ENCODE measurements at places on chromosomes 6 and 20.
A peak's percentile ranks its signal among the peaks of the same experiment; 100 is the strongest.

DNA sequence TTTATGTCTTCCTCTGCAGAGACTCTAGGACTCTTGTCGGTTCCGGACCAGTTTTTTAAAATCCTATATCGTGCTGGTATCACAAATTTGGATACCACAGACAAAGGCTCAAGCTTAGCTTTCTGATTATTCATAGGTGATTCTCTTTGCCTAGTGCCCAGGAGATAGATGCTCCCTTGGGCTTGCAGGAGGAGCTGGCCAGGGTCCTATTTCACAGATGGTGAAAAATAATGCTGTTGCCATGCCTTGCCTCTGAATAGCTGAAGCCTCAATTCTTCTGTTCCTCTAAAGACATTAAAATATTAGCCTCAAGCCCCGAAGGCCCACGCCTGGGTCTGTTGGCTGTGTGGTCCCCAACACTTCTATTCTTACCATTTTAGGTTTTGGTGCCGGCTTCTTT lies 123.9 kb upstream of the BACH2 start:
- DNase-seq = no peak

GRCh38 chr20:47610945-47611250 lies 109.2 kb downstream of the NCOA3 start:
- DNase-seq = no peak

- DNase-seq = no peak
Observed at GRCh38 chr6:166957087-166957804, 896 bp upstream of the RNASET2 start.

- DNase-seq = no peak
Observed at GRCh38 chr6:89021629-89022028, 58.2 kb upstream of the RNGTT start.

DNA sequence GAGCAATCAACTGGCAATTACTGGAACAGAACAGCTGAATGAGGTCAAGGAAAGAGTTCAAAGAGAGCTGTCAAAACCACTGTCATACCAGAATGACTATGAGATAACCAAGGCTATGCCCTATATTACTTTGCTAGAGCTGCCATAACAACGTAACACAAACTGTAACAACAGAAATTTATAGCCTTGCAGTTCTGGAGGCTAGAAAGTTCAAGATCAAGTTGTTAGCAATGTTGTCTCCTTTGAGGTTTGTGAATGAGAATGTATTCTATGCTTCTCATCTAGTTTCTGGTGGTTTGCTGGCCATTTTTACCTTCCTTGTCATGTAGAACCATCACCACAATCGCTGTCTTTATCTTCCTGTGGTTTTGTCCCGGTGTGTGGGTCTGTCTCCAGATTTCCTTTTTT lies 1323.0 kb upstream of the GJE1 start:
- no peak for DNase-seq

DNA sequence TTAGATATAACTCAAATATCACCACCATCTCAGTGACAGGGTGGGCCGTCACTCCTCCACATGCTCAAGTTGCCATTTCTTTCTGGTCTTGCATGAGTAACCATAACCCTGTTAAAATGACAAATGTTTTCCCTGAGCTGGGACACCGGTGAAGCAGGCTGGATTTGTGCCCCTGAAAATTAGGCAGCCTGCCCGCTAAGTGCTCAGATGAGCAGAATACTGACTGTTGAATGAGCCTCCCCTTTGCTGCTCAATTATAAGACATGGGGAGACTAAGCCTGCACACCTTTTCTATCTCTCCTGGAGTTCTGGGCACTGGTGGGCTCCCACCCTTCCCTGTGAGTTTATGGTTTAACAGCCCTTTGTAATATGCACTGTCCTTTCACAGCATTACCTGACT lies 161.8 kb downstream of the SLC24A3 start:
- DNase-seq = no peak

DNA sequence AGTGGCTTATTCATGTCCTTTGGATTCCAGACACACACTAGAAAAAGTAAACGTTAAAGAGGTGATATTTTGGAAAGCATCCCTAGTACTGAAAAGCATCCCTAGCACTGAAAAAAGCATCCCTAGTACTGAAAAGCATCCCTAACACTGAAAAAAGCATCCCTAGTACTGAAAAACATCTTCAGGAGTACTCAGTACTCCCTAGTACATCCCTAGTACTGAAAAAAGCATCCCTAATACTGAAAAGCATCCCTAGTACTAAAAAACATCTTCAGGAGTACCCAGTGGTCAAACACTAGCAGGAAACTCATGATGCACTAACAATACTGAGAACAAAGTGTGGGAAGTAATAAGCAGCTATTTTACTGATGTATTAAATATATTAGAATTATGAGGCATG lies 45.6 kb upstream of the SAMHD1 start:
- DNase-seq = no peak

GRCh38 chr6:169038691-169039090 lies 215.0 kb downstream of the THBS2 start:
- DNase-seq = no peak

DNA sequence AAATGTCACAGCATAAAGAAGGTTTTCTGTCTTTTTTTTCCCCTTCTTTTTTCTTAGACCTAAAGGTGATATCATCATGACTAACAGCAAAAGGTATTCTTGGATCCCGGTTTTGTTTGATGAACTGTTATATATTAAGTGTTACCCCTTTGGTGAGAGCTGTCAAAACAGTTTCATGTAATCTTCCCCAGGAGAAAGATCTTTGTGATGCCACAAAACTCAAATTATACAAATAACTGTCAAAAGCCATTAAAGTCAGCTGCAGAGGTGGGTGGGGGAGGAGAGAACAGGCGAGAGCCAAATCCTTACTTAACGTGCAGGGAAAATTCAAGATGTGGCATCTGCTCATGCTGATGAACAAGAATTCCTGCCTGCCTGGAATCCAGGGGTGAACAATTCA lies 258.2 kb downstream of the BMP7 start:
- peak; percentile 66 for DNase-seq

GRCh38 chr6:79719248-79719960 lies 88.3 kb downstream of the SH3BGRL2 start:
- DNase-seq = no peak

GRCh38 chr6:129786548-129786947 lies 74.6 kb downstream of the TMEM244 start:
- no peak for DNase-seq

DNA sequence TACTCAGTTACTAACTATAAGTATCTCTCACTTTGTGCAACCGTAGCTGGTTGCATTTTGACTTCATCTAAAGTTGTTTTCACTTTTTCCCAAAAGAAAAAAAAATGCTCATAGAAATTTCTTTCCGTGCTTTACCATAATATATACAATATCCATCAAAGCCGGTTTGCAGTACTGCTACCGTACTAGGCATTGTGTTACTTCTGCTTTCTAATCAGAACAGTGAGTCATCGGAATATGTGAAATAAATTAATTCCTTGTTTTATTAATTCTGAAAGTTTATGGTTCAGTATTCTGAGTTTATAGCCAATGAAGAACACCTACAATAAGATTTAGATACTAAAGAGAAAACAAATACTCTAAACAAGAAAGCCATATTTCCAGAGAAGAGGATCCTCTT lies 72.5 kb downstream of the TNFRSF21 start:
- no peak for DNase-seq

DNA sequence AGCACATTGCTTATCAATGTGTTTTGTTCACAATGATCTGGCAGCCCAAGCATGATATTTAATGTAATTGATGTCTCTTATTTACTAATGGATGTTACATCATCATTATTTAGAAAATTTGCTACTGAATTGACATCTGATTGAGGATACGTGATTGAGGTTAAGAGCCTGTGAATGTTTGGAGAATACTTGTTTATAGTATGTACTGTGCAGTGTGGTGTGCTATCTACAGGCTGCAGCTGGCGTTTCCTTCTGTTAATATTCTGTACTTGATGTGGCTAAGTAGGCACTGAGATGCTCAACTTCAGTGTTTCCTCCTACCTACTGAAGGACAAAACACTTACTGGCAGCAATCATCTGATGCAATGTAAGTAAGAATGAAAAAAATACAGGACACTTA lies 709.6 kb upstream of the FLRT3 start:
- DNase-seq = no peak

DNA sequence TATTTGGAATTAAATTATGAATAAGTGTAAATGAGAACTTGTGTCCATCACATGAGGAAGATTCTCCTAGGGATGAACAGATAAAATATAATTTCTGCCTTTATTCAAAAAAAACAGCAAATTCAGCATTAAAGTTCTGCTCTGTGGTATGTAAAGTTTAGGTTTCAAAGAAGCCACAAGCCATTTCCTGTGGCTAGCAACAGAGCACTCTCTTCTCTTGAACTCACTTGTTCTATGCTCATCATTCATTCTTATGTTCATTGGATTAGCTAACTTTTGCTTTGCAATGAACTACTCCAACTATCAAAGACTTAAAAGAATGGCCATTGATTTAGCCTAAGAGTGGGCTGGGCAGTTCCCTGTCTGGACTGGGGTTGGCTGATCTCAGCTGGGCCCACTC lies 20.8 kb upstream of the SNRPB2 start:
- no peak for DNase-seq

DNA sequence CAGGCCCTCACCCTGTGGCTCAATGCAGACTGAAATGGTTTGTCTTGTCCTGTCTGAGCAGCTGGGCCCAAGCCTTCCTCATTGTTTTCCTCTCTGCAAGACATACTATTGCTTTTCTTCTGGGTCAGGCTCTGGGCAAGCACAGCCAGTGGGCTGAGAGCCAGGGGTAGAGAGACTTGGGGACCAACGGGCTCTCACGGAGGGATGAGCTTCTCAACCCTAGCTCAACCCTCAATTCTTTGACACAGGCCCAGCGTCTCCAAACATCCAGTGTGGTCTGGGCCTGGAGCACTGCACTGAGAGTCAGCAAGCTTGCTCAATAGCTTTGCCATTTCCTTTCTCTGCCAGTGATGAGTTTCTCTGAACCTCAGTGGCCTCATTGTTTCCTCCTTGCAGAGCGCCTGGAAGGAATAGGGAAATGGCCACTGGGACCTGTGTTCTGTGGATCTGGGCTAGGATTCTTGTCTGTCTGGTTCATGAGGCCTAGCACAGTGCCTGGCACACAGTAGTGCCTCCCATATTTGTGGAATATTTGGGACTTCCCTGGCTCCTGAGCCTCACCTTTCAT lies 9.3 kb downstream of the ANGPT4 start:
- DNase-seq = no peak

DNA sequence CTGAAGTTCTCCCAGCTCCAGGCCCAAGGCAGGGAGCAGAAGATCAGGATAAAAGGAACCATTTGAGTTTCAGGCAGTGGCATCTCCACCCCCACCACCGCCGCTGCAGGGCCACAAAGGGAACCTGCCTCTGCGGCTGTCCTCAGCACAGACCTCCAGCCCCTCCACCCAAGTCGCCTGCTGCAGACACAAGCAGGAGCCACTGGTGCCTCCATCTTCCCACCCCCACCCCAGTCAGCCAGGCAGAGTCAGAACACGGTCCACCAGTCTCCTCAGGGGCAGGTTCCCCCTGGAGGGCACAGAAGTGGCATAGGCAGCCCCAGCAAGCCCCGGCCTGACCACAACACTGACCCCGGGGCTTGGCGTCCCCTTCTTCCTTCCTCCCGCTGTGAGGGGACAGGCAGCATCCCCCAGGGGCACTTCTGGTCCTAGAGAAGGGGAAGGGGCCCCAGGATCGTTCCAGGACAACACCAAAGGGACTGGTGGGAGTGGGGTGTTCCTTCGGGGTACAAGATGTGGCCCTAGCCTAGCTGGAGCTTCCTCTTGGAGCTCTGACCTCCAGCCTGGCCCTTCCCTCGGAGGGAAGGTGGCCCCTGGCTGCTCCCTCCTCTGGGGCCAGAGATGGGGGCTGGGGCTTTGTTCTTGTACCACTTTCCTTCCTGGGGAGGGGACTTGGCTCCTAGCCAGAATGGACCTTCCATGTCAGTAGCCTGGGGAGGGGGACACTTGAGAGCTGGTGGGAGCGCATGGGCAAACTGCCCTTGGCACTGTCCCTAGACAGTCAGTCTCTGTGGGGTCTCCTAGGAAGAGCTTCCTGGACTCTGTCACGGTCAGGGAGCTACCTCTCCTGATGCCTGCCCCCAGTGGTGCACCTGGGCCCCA lies 36.0 kb downstream of the YTHDF1 start:
- DNase-seq = no peak

GRCh38 chr6:102407886-102408741 lies 1014.6 kb downstream of the GRIK2 start:
- no peak for DNase-seq

DNA sequence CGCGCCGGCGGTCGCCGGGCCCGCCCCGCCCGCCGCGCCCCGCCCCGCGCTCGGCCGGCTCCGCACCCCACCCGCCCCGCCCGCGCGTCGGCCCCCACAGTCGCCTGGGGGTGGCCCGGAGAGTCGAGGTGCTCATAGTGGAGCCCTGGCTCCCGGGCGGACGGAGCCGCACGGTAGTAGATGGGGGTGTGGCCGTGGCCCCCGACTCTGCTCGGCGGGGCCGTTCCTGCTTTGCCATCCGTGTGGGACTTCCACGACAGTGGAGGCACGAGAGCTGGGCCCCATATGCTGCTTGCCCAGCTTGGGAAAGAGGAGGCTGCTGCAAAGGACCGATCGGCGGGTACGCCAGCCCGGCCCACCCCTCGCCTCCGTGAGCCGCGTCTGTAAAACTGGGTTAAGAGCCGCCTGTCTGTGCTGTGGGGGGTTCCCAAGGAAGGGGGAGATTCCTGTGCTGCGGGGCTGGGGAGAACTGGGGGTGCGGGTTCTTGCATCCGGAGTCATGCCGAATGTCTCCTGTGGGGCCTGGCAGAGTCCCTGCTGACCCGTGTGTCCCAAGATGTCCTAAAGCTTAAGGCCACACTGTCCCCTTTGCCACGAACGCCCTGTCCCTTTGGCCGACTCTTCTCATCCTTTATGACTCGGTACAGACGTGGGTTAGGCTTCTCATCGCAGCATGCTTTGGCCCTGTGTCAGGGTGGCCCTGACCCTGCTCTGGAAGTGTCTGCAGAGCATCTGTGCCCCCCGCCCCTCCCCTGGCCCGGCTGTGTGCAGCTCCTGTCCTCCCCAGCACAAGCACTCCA lies at the start of gene OPRL1:
Gene OPRL1, plus strand, starts transcription at position 70 of the 800 bp plus-strand sequence. CDS start 12,639 bp downstream, outside the sequence.
- DNase-seq = no peak

DNA sequence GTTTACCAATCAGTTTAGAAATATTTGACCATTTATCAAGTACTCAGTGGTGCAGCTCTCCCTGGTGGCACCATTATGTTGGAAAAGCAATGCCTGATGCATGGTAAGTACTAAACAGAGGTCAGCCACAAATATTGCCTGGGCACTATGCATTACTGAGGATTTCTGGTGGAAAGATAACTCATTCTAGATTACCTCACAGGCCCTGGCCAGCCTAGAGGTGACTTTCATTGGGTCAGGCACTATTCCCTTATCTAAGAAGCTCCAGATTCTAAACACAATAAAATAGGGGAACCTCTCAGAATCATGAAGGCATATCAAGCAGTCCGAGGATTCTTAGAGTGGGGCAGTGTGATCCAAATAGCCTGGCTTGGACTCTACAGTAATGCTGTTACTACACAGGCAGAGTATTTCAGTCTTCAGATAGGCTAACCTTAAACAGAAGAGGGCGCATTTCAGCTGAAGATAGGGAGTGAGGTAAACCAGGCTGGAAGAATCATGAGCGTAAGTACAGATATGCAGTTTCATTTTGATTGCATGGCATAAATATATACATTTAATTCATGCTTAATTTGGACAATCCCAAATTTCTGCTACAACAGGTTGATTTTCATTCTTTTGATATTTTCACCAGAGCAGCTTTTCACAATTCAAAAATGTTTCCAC lies 12.1 kb downstream of the LGSN start:
- no peak for DNase-seq

Data from head of caudate nucleus (tissue), 42 donors.